ENCODE measurements at places on chromosomes 5 and 9. TPM values are rescaled to one million over a fixed set of nuclear protein-coding genes. Genes with fewer than 3 reads are reported as not detected.

The TMEM215 gene
- not detected for total RNA-seq

GRCh38 chr5:134541736-134542376 is 16.4 kb downstream of the JADE2 start:
- DNase-seq = no peak

- no peak for DNase-seq
Measured at GRCh38 chr9:93908591-93909241, 46.4 kb downstream of the BARX1 start.

- no peak for DNase-seq
Measured at GRCh38 chr5:6480133-6481051, 31.7 kb downstream of the UBE2QL1 start.

DNA sequence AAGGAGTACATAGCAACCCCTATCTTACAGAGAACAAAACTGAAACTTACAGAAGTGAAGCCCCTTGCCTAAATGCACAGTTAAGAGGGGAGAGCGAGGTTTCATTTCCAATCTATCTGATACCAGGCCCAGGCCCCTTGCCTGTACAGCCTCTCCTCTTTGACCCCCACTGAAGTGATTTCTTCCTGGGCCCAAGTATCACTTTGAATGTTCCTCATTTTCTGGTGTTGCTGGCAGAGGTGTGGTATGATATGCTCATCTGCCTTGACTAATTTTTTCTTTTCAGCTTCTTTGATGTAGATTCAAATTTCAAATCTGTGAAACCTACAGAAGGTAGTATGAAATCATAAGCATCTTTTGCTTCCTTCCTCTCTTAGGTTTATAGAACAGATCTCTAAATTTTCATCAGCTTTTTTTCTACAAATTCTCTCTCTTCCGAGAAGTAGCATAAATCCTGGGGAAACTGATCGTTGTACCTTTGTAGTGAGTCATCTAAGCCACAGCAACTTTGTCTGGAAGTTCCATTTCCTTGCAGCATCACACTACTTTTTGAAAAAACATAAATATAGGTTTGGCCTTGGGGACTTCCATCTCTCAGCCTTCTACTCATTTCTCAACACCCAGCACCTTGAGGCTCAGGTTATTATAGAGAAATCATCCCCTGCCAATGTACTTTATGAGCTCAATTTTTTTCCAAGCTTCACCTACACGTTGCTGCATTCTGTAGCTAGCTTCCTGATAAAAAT is 402.4 kb upstream of the PTGER4 start:
- no peak for DNase-seq

The SPDL1 gene
- total RNA-seq = 40.7 TPM

The BAAT gene
- 0.03 TPM for total RNA-seq

GRCh38 chr9:90544488-90544887 is 98.1 kb downstream of the DIRAS2 start:
- DNase-seq = no peak

DNA sequence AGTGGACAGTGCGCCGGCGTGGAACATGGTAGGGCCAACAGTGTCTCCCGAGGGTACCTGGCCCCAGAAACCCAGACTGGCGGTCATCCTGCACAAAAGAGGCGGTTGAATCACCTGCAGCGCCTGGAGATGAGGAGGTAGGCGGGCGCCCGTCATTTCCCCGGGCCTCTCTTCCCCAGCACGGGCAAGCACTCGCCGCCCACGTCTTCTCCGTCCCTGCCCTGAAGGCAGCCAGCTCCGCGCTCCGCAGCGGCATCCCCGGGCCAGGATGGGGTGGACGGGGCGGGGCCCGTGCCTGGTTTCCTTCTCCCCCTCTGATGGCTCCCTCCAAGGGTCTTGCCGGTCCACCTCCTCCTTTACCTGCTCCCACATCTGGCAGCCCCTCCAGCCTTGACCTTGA is 27.1 kb upstream of the N4BP3 start:
- no peak for DNase-seq

The SOX30 gene
- total RNA-seq = not detected

DNA sequence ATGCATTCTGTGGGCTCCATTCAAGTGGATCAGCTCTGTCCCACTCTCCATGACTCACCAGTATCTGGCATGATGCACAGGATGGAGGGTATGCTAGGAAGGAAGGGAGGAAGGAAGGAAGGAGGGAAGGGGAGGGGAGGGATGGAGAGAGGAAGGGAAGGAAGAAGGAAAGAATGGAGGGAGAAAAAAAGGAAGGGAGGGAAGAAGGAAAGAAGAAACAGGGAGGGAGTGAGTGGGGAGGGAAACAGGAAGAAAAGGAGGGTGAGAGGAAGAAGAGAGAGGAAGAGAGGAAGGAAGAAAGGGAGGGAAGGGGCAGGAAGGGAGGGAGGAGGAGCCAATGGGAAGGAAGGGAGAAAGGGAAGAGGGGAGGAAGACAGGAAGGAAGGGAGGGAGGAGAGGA is 5.3 kb upstream of the BARHL1 start:
- DNase-seq = no peak

The AUH gene
- total RNA-seq = 16.8 TPM

The TEX48 gene
- not detected for total RNA-seq

GRCh38 chr5:71693828-71694427 is 25.1 kb upstream of the CARTPT start:
- no peak for DNase-seq

The MARVELD2 gene
- total RNA-seq = 0.17 TPM

The TAF11L10 gene
- not detected for total RNA-seq

DNA sequence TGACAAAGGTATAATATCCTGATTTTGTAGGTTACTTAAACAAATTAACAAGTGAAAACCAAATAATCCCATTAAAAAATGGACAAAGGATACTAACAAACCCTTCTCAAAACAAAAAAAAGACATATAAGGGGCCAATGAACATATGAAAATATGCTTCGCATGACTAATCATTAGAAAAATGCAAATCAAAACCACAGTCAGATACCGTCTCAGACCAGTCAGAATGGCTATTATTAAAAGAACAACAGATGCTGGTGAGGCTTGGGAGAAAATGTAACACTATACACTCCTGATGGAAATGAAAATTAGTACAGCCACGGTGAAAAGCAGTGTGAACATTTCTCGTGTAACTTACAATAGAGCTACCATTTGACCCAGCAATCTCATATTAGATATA is 1542.2 kb upstream of the CDH9 start:
- DNase-seq = peak; percentile 76

GRCh38 chr5:139019880-139020279 is 144.7 kb upstream of the LRRTM2 start:
- DNase-seq = no peak

DNA sequence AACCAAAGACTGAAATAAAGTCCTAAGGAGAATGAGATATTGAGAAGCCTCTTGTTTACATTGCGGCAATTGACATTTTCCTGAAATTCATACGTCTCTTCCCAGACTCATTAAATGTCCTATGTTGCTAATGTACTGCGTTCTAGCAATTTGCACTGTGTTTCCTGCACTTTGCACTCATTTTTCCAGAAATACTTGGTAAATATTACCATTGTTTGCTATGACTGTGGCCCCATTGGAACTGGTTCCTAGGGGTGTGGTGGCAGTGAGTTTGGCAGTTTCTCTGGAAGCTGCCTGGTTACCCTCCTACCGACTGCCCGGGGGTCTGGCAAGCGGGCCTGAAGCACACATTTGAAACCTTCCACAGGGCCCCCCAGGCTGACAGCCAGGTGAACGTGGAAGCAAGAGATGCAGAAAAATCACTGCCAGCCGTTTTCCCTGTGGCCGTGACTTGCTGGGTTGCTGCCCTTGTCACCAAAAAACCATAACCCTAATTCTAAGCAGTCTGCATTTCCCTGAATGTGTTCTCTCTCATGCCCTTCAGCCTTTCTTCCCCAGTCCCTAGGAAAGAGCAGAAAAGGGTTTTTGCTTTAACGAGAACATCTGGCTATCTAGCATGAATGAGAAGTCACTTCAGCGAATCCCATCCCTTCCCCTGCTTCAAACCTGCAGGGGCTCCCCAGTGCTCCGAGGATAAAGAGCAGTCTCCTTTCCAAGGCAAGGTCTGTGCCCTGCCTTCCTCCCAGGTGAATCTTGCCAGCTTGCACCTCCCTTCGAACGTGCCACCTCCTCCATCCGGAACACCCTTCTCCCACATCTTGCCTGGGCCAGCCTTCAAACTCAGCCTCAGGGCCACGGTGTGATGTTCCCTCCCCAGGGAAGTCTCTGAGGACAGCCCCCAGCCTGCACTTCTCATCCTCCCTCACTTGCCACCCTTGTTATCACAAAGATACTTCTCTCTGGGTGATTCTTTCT is 84.2 kb downstream of the AK8 start:
- no peak for DNase-seq

DNA sequence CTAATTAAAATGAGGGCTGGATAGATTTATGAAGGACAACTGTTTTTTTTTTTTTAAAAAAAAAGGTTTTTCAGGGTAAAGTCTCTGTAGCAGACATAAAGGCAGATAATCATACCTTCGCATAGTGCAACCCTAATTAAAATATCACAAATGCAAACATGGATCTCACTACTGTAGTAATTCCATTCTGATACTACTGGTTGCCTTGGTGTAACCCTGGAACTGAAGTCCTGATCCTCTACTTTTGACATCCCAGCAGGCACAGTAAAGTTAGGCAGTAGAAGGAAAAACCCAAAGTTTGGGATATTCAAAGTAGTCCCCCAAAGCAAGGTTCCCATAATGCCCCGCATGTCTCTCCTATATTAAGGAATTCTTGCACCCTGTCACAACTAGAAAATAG is 19.6 kb downstream of the RFX3 start:
- no peak for DNase-seq

DNA sequence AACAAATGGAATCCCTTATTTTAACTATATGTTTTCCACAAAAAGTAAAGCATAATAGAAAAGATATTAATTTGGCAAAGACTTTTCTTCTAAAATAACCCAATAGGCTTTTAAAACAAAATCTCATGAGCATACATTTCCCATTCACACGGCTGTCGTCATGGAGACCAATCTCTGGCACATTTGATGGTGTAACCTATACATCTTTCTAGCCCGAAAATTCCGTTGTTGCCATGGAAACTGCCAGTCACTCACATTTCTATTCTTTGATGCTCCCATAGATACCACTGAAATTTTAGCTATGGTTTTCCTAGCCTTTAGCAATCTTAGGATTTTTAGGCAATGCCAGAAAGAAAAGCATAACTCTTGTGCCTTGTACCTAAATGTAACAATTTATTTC is 262.9 kb upstream of the TRPM3 start:
- no peak for DNase-seq

The ANKRD20A1 gene
- total RNA-seq = 12.3 TPM
